ENCODE measurements at places on chromosomes 11 and 22.

- DNase-seq, result no peak
Measured at GRCh38 chr11:15563054-15563453, 448.3 kb downstream of the INSC start.

- no peak for DNase-seq
Measured at GRCh38 chr22:39738746-39739145, 154.8 kb downstream of the ENTHD1 start.

DNA sequence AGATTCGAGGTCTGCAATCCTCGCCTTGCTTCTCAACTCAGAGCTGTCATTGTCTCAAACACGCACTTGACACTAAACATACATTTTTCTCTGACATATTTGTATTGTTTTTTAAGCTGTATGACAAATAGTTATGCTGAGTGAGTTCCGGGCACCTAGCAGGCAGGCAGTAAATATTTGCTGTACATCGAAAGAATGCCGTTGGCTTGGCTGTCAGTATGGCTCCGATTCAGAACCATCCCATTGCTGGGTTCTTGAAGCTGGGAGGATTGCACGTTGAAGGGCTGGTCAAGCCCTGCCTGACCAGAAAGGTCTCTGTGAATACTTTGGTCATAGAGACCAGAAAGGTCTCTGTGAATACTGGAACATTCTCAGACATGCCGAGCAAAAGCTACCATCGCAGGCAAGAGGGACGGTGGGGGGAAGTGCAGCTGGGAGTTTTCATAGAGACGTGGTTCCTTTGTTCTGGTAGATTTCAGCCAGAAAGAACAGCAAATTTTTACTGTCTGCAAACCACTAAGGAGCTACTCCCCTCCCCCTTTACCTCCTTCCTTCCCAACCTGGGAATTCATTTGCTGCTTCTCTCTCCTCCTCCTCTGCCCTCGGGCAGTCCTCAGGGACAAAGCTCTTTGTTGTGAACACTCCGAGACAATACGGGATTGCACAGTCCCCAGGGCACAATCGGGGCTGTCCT lies 202.2 kb upstream of the SORL1-AS1 start:
- no peak for DNase-seq

- DNase-seq, result no peak
Measured at GRCh38 chr22:42062506-42063170, 8.0 kb downstream of the NAGA start.

GRCh38 chr11:5736396-5736795 lies at the start of gene OR56B1:
Gene OR56B1 (plus strand): TSS chr11:5736448. CDS start chr11:5736517, 69 bp downstream.
- no peak for DNase-seq

DNA sequence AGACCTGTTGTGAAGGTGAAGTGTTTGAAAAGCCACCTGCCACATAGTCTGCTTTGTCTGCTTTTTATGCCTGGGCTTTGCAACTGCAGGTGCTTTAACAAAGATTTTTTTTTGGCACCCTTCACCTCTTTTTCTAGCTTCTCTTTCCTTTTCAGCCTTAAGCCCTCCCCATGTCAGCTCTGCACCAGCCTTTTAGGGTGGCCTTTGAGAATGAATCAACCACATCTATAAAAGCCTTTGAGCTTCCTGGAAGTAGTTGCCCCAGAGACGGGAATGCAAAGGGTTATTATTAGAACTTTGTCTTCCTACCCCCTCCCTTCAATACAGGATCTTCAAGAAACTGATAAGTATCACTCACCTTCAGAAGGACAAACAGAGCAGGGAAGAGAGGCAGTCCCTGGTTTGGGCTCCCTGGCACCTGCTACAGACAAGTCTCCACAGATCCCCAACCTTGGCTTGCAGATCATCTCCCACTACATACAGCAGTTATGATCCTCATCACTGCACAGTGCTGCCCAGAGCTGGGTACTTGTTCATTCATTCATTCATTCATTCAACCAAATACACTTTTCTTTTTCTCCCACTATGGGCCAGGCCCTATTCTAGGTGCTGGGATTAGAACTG lies 8.0 kb downstream of the PVALB start:
- no peak for DNase-seq

DNA sequence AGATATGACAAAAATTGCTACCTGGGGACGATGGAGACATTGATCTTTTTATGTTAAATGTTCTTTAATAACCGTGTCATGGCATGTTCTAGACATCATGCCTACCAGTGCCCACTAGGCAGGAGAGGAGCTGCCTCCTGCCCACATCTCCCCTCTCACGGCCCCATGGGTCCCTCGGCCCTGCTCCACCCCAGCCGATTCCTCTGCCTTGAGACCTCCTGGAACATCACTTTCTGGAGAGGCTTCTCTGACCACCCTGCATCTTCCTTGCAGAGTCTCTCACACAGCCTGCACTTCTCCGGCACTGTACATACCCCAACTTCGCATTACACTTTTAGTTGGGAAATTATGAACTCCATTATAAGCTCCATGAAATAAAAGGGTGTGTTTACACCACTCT lies 16.8 kb downstream of the EFCAB6 start:
- no peak for DNase-seq

DNA sequence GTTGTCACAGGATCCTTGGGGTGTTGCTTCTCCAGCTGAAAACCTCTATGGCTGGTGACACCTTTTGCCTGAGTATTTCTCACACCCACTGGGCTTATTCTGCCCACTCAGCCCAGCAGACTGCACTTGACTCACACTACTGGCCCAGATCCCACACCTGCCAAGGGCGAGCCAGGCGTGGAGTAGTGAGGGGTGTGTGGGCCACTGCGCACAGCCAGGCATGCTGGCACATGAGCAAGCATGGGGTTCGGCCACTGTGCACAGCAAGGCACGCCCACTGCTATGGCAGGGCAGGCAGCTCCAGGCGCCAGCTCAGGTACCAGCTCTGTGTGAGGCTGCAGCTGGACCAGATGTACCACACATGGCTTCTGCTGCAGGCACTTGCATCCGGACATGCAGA lies 116.5 kb upstream of the MTNR1B start:
- no peak for DNase-seq

- no peak for DNase-seq
Measured at GRCh38 chr11:74326665-74327064, 15.2 kb upstream of the P4HA3 start.

DNA sequence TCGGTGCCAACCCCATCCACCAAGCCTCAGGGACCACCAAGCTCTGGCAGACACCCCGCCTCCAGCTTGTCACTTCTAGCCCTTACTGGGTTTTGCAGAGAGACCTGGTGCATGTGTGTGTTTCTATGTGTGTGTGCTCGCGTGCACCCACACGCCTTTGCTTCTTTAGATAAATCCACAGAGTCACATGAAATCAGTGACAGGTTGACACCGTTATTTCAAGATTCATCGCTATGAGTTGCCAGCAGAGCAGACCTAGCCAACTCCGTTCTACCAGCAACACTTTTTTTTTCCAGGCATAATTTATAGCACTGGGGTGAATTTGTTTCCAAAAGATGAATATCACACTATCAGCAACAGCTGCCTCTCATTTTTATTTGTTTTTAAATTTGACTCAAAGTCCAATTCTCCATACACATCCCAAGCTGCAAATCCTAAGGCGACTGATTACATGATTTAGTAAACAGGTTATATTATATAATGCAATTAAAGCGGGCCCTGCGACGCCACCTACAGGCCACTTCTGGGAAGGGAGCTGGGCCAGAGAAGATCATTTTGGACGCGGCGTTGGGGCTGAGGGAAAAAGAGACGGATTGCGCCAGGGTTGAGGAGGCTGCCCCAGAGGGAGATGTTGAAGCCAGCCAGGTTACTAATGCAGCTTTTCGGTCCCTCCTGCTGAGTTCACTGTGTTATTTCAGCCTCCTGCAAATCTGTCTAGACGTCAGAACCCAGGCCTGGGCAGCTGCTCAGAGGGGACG lies 150.5 kb downstream of the FEZ1 start:
- peak; percentile 51 for DNase-seq

DNA sequence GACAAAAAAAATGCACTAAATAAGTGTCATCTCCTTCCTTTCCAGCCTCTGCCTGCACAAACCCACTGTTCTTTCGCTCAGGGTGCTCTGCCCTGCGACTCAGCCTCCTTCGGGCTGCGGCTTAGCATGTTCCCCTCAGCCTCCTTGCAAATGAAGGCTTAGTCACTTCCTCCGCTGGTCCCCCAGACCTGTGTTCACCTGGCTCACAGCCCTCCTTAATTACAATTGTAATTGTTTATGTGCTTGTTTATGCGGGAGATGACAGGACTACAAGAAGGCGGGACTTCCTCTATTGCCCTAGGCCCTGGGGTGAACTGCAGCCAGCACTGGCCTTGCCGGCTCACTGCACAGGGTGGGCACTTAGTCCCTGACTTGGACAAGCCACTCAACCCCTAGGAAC lies 303.6 kb downstream of the KIRREL3 start:
- DNase-seq, result no peak

GRCh38 chr22:46471901-46472721 lies 65.3 kb downstream of the CELSR1 start:
- DNase-seq, result no peak

GRCh38 chr11:64089493-64089892 lies 53.8 kb downstream of the FLRT1 start:
- no peak for DNase-seq

DNA sequence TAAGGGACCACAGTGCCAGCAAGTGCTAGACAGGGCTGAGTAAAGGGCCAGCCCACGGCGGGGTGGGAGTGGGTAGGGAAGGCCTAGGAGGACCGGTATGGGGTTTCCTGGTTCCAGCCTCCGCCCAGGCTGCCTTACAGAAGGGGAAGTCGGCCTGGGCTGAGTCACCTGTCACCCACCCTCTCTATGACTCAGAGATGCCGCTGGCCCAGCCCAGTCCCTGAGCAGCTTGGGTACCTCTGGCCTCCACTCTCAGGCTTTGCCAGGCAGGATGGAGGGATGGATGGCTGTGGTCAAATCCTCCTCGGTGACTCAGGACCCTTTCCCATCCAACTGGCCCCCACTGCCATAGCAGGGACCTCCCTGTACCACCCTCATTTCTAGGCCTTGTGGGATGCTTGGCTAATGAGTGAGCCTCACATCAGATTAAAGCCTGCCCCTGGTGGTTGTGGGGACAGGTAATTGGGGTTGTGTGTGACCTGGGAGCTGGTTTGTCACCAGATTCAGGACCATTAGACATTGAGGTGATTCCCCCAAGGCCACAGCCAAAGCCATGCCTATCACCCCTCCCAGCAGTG lies 13.9 kb downstream of the SLC35E4 start:
- peak; percentile 89 for DNase-seq

DNA sequence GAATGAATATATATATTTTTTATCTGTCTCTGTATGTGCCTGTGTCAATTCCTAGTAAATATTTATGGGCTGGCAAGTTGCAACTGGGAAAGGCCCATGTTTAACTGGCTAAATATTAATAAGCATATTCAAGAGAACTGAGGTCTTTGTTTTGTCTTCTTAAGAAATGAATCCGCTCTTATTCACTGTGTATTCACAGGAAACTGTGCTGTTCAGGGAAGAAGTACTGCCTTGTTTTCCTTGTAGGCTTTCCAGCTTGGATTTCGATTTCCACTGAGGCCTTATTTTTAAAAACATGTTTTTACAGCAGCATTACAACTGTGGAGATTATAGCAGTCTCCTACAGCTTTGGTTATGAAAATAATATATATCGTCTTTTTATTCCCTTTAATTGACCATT lies 64.7 kb downstream of the LDLRAD3 start:
- DNase-seq, result no peak

- DNase-seq, result no peak
Measured at GRCh38 chr11:15926071-15926470, 430.3 kb downstream of the SOX6 start.

DNA sequence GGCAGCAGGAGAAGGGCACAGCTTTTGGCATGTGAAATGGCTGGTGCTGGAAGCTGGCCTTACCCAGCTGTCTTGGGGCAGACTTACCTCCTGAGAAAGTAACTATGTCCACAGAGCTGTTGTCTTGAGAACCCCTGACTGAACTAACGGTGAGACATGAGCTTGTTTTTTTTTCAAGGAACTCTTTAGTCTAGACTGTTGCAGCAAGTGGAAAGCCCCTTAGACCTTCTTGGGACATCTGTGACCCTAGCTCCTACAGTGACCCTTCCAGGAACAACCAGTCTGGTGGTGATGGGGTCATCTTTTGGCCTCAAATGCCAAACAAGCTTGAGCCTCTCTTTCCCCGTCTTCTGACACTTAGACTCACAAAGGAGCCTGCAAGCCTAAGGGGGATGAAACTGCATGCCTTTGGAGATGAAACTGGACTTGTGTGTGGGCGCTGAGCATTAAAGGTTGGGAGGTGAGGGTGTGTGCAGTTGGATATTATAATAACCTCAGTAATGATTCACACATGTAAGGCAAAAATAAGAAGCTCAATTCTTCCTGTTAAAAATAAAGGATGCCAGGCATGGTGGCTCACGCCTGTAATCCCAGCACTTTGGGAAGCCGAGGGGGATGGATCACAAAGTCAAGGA lies 35.4 kb downstream of the SDHD start:
- DNase-seq, result no peak

- DNase-seq, result no peak
Measured at GRCh38 chr11:133830931-133831907, 14.1 kb downstream of the SPATA19 start.

DNA sequence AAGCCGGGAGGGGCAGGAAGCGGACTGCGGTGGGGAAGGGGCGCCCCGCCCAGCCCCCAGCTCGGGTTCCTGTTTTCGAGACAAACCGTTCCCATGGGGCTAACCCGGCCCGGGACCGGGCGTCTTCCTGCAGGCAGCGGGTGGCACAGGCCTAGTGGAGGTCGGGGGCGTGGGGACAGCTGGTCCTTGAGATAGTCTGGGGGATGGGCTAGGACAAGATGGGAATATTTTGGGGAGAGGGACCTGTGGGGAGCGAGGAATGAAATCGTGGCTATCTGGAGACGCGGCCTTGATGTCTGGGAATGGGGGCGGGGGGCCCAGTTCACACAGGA lies 1.2 kb upstream of the RASGRP2 start:
- DNase-seq, result no peak

GRCh38 chr22:42697542-42698013 lies 23.1 kb downstream of the A4GALT start:
- DNase-seq, result peak; percentile 82

GRCh38 chr11:123187665-123188507 lies 7.2 kb downstream of the CLMP start:
- DNase-seq, result no peak

DNA sequence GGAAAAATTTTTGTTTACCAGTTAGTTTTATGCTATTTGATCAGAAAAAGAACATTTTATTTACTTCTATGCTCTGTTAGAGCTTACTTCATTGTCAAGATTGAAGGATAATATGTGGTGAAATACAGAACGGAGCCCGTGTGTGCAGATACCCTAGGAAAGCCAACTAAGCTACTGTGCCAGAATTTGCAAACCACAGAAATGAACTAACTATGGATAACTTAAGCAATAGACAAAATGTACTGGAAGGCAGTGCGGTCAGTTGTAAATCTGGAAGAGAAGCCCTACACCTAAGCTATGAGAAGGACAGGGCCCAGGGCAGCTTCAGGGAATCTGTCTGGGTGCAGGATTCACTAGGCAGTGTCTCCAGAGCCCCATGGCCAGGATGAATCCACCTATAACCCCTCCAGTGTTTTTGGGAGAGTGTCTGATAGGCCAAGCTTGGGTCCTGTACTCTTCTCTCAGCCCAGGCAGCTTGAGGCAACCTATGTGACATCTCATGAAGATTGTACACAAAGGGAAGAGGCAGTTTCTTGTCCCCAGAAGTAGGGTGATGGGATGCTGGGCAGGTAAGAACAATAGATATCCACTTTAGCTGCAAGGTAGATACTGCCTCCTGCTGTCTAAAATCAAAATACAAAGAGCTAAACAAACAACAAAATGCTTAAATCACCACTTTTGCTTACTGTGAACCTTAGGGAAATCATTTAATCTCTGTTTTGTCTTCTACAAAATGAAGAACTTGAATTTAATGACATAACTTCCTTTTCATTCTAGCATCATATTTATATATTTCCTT lies 12.1 kb downstream of the MMP7 start:
- DNase-seq, result no peak

Measured in Calu3 (cell line).